Stimulated activated CD4-positive, alpha-beta T cell treated with anti-CD3 and anti-CD28 coated beads, TNF-alpha, amount 100 ng/mL, for 4 hours (primary cell): ENCODE measurements at places on chromosomes 3 and 15.
A peak's percentile ranks its signal among the peaks of the same experiment; 100 is the strongest.

GRCh38 chr3:193805448-193805847 is 212.4 kb downstream of the OPA1 start:
- no peak for DNase-seq

- no peak for DNase-seq
Measured at GRCh38 chr3:147404800-147405230, 1.5 kb downstream of the ZIC4 start.

GRCh38 chr15:80619680-80620079 is 75.4 kb upstream of the ABHD17C start:
- no peak for DNase-seq

DNA sequence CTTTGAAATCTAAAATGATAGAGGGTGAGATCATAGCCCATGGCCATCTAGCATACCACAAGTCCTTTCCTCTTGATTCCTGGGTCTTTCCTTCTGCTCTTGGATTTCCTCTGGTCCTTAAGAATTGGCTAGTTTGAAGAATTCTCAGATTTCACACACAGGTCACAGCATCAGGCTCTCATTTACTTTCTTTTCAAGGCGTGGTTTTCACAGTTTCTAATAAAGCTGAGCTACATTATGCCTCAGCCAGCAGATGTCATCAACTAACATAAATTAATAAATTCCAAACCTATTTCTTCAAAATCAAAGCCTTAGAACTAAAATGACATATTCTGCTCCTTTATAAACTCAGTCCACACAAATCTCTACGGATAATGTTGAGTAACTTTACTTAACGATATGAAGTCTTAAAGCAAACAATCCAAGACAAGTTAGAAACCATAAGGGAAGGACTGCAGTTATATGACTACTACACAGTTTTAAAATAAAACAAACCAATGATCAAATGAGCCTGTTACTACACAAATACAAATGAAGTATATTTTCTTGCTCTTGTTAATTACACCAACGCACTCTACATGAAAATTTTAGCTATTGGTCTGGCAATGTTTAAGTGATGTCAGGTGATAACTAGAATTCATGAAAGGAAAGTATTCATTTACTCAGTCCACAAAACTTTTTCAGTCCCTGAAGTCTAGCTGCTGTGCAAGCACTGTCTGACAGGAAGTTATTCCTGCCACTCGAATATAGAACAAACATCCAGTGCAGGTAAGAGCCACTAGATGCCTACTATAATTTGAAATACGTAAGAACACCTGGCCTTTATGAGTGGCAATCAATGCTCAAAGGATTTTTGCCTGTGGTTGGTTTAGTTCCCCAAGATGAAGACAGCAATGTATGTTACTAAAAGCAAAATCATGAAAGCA is 9.2 kb downstream of the CCDC14 start:
- DNase-seq: no peak

GRCh38 chr3:55827786-55828185 is 340.7 kb upstream of the WNT5A start:
- no peak for DNase-seq

DNA sequence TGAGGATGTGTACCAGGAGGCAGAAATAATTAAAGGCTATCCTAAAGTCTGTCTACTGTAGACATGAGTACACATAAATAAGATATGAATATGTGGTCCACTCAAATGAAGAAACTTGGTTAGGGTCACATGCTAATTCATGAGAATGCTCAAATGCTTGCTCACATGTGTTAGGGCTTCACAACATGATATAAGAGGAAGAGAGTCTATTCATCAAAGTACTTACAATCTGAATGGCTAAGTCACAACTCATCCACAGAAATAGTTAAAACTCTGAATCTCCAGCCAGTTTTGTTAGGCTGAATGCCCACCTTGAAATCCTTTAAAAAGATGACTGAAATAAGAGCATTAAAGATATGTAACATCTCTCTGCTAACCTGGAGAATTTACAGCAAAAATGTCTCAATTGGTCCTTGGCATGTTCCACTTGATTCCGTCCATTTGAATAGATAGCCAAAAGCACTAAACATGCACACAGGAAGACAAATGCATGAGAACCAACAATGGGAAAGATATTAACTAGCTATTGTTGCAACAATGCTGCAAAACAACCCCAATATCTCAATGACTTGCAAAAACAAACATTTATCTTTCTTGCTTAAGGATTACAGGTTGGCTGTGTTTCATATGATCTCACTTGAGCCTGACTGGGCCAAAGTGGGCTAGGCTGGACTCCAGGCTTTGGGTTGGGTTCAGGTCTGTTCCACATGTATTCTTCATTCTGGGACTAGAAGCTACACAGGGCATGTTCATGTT is 10.6 kb upstream of the TBC1D5 start:
- no peak for DNase-seq

DNA sequence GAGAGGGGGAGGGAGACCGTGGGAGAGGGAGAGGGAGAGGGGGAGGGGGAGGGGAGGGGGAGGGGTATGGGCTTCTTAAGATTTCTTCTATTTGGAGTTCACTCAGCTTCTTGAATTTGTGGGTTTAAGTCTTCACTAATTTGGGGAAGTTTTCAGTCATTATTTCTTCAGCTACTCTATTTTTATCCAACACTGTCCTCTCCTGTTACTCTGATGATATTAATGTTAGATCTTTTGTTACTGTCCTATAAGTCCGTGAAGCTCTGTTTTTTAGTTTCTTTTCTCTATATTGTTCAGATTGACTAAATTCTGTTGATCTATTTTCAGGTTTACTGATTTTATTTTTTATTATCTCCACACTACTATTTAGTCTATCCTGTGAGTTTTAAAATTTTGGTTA is 351.5 kb upstream of the TPM1 start:
- no peak for DNase-seq

GRCh38 chr3:86989006-86989405 is 1.9 kb downstream of the VGLL3 start:
- DNase-seq: no peak

DNA sequence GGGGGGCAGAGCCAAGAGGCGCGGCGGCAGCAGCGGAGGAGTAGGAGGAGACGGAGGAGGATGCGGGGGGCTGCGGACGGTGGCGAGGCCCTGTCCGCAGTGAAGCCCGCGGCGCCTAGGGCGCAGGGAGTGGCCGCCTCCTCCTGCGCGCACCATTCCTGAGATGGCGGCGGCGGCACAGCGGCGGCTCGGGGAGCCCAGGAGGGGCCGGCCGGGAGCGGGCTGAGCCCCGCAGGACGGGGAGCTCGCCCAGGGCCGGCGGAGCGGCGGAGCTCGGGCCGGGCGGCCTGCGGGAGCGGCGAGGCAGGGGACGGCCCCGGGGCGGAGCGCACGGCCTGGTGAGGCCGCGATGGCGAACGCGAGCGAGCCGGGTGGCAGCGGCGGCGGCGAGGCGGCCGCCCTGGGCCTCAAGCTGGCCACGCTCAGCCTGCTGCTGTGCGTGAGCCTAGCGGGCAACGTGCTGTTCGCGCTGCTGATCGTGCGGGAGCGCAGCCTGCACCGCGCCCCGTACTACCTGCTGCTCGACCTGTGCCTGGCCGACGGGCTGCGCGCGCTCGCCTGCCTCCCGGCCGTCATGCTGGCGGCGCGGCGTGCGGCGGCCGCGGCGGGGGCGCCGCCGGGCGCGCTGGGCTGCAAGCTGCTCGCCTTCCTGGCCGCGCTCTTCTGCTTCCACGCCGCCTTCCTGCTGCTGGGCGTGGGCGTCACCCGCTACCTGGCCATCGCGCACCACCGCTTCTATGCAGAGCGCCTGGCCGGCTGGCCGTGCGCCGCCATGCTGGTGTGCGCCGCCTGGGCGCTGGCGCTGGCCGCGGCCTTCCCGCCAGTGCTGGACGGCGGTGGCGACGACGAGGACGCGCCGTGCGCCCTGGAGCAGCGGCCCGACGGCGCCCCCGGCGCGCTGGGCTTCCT is at the start of gene GPR27:
GPR27 (plus strand) TSS at position 155 of the 909 bp plus-strand sequence; CDS start at position 350, 195 bp downstream.
- DNase-seq: peak; percentile 24

- DNase-seq: no peak
Measured at GRCh38 chr3:31210068-31210645, 315.7 kb upstream of the GADL1 start.

DNA sequence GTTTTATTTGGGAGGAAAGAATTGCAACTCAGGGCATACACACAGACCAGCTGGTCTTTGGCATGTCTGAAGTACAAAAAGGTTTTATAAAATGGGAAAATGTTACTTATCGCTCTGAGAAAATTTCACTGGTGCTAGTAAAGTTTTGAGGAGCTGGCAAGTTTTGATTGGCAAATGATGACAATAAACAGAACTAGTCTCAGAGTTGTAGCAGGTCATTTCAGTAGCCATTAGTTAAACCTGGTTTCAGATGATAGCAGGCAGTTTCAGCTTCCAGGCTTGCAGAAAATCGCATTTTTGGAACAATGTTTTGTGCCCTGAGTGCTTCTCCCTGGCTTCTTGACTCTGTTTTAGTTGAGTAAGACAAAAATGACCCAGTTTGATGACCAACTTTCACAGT is 10.7 kb downstream of the B2M start:
- DNase-seq: no peak

DNA sequence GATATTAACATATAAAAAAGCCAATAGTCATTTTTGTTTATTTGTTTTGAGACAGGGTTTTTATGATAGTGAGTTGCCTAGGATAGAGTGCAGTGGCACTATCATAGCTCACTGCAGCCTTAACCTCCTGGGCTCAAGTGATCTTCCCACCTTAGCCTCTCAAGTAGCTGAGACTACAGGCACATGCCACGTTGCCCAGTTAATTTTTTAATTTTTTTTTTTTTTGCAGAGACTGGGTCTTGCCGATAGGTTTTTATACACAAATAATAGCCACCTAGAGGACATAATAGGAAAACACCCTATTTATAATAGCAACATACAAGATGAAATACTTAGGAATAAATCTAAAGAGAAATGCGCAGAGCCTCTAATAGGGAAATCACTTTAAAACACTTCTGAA is 13.3 kb downstream of the EIF3J start:
- DNase-seq: no peak

DNA sequence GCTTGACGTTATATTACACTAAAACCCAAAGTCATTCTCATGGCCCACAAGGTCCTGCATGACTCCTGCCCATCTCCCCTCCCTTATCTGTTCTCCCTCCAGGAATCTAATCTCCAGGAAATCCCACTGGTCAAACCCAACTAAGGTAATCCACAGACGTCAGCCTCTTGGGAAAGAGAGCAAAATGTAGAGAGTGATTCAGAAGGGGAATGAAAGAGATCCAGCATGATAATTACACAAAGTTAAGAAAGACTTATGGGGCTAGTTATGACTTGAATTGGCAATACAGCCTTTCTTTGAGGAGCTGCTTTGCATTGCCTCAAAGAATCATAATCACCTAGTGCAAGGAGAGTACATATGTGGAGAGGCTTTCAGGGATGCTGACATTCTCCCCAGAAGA is 137.8 kb upstream of the MYRIP start:
- DNase-seq: no peak

DNA sequence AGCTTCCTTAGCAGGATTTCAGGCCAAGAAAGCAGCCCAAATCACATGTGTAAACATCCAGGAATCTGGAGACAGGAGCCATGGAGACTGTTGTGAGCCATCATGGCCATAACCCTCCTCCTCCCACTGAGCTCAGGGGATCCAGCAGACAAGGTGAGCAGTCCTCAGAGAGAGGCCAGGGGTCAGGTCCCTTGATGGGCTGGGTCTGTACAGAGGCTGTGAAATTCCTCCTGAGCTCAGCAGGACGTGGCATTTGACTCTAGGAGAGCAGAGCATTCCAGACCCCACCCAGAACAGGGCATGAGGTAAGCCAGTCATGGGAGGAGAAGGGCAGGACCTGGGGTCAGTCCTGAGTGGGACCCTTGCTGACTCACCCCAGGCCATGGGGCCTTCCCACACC is 67.0 kb upstream of the ACAN start:
- DNase-seq: no peak

DNA sequence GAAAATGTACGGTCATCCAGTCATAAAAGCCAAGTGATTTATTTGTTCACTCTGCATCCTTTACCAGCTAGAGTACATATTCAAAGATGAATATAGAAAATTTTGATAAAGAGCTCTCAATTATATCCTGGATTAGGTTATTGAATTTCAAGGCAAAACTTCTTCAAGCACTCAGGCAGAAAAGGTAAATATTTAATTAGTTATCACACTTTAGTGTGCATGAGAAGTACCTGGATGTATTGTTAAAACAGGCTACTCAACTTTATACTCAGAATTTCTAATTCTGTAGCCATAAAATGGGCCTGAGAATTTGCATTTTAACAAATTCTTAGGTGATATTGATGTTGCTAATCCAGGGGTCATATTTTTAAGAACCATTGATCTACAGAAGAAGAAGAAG is 45.3 kb downstream of the ILDR1 start:
- no peak for DNase-seq

DNA sequence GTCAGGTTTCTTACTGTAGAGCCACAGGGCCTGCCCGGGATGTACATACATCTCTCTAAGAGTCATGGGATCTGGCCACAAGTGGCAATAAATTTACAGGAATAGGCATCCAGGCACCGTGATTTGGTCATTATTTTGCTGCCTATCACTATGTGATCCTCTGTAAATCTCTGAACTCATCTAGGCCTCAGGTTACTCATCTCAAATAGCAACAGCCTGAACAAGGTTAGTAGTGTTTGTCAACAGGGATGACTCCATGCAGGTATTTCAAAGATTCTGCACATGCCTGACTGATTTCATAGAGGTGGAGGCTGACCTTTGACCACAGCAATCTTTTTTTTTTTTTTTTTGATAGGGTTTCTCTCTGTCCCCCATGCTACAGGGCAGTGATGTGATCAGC is 88.8 kb upstream of the TBL1XR1 start:
- no peak for DNase-seq

- no peak for DNase-seq
Measured at GRCh38 chr3:13024765-13025065, 48.5 kb downstream of the IQSEC1 start.

- DNase-seq: no peak
Measured at GRCh38 chr3:140244893-140245292, 309.9 kb downstream of the CLSTN2 start.

DNA sequence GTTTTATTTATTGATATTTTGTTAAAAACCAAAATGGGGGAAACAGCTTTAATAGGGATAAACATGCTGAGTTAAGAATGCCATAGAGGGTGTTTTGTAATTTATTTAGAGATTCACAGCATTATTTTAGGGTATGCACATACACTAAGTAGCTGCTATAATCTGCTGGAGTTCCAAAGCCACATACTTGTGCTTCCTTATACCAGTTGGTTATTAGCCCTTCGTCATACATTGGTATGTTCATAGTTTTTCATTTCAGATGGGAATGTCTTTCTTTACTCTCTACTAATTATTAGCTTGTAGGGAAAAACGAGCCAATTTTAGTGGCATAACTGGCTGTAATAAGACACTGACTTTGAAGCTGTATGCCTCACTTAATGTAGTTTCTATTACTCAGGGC is 74.9 kb downstream of the PFN2 start:
- DNase-seq: no peak
